ENCODE measurements at places on chromosomes 13 and 19.

DNA sequence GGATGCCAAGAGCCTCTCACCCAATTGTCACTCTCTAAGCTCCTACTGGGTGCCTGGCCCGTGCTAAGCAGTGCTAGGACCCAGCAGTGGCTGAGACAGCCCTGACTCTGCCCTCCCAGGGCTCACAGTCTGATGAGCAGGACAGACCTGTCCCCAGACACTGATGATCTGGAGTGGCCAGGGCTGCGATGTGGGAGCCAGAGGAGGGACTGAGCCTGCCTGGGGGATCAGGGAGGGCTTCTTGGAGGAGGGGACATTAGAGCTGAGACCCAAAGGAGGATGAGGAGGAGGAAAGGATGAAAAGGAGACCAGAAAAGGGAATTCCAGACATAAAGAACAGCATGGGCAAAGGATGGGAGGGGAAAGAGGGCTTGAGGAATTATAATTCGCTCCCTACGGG lies 6.6 kb downstream of the ERCC1 start:
- DNase-seq: no peak

DNA sequence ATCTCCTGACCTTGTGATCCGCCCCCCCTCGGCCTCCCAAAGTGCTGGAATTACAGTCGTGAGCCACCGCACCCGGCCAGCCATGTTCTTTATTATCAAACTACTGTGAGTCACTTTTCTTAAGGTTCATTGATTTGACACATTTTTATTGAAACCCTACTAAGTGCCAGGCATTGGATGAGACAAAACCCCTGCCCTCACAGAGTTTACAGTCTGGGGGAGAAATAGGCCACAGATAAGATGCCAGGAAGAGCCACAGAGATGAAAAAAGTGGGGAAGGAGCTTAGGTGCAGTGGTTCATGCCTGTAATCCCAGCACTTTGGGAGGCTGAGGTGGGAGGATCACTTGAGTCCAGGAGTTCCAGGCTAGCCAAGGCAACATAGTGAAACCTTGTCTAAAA lies 14.5 kb upstream of the MAP2K2 start:
- no peak for DNase-seq

- DNase-seq: no peak
Observed at GRCh38 chr19:51091895-51092873, 9.5 kb upstream of the KLK14 start.

DNA sequence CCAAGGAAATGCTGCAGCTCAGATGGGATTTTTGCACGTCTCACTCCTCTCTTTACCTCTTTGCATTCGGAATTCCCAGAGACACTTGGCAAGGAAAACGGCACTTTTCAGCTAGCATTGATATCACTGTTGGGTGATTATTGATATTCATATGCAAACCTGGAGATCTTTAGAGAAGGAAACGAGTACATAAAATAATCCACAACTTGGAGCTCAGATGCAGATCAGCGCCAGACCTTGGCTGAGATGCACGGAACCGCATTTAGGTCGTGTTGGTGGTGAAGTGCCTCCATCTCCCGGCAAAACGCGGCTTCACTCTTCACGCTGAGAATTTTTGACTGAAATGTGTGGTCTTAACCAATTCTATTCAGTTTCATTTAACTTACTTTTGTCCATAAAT lies 77.2 kb upstream of the ARHGEF7 start:
- no peak for DNase-seq
